ENCODE measurements at places on chromosomes 13 and 19.

GRCh38 chr19:49148784-49149651 is 6.2 kb downstream of the HRC start:
- DNase-seq: peak; percentile 97

GRCh38 chr13:20132052-20132634 is 28.7 kb downstream of the GJA3 start:
- DNase-seq: no peak

DNA sequence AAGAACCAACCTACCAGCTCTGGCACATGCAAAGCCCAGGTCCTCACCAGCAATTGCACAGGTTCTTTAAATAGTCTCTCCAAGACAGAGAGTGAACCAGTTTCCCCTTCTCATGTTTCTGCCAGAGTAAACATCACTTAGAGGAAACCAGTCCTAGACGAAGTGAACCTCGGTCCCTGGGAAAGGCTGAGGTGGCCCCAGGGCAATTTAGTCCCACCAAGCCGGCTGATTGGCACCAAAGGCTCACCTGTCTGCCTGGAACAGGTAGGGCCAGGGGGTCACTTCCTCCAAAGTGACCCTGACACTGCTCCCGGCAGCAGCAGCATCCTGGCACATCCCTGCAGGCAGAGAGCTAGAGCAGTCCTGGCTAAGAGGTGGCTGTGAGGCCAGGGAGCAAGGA is 122.9 kb upstream of the ZNF507 start:
- no peak for DNase-seq

DNA sequence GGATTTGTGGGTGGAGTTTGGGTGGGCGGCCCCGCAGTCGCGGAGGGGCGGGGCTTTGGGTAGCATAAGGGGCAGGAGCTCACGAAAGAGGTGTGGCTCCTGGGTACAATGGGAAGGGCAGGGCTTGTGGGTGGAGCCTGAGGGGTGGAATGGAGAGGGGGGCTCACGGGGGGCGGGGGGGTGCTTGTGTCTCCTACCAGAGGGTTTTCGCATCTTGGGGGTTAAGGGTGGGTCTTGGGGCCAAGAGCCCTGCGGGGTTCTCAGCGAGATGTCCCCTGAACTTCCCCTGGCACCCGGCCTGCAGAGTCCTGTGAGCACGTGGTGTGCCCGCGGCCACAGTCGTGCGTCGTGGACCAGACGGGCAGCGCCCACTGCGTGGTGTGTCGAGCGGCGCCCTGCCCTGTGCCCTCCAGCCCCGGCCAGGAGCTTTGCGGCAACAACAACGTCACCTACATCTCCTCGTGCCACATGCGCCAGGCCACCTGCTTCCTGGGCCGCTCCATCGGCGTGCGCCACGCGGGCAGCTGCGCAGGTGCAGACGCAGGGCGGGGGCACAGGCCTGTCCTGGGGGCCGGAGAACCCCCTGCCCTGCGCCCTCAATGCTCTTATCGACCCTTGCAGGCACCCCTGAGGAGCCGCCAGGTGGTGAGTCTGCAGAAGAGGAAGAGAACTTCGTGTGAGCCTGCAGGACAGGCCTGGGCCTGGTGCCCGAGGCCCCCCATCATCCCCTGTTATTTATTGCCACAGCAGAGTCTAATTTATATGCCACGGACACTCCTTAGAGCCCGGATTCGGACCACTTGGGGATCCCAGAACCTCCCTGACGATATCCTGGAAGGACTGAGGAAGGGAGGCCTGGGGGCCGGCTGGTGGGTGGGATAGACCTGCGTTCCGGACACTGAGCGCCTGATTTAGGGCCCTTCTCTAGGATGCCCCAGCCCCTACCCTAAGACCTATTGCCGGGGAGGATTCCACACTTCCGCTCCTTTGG is 5.1 kb downstream of the FSTL3 start:
- no peak for DNase-seq

GRCh38 chr19:1065606-1066109 is 1.3 kb upstream of the ARHGAP45 start:
- no peak for DNase-seq

GRCh38 chr13:108407495-108407894 is 138.0 kb downstream of the TNFSF13B start:
- DNase-seq: no peak

DNA sequence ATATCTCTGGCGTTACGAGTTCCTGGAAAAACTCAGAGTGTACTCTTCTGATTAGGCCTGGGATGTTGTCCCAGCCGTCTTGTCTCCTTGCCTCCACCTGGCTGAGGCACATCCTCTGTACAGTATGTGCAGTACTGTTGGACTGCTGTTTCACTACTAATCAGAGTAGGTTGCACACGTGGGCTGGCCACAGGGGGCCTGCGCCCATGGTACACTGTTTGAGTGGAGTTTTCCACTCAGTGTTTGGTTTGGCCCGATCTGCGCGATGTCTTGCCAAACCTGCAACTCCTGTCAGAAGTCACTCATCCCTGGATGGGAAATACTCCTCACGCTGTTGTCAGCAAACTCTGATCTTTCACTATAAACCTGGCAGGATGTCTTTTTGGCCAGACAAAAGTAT is 189.6 kb upstream of the CSNK1A1L start:
- DNase-seq: peak; percentile 47

DNA sequence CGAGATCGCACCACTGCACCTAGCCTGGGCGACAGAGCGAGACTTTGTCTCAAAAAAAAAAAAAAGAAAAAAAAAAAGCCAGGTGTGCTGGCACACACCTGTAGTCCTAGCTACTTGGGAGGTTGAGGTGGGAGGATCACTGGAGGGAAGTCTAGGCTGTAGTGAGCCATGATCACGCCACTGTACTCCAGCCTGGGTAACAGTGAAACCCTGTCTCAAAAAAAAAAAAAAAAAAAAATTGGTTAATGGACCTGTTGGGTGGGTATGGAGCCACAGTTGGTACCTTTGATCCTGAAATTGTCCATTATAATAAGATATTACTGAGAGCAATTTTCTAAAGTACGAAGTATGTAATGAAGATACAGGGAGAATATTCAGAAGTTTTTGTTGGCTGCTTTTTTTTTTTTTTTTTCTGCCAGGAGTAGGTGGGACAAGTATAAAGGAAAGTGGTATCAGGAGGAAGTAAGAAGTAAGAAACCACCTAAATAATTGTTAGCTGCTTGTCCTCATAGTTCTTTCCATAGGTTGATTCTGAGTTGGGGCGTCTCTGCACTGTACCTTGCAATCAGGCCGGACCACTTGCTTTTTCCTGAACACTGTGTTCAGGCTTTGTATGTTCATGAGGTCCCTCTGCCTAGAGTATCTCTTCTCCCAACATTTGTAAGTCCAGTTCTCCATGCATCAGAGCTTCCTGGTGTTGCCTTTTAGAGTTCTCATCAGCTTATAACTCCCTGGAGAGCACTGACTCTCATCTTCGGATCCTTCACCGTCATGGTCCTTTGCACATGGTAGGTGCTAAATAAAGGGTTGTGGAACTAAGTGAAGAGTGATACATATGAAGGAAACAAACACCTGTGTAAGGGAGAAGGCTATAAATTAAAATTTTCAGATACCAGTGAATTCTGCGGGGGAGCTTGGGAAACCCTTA is 31.7 kb downstream of the ARHGAP35 start:
- DNase-seq: no peak

GRCh38 chr19:28961772-28962500 is 251.0 kb downstream of the UQCRFS1 start:
- DNase-seq: no peak

DNA sequence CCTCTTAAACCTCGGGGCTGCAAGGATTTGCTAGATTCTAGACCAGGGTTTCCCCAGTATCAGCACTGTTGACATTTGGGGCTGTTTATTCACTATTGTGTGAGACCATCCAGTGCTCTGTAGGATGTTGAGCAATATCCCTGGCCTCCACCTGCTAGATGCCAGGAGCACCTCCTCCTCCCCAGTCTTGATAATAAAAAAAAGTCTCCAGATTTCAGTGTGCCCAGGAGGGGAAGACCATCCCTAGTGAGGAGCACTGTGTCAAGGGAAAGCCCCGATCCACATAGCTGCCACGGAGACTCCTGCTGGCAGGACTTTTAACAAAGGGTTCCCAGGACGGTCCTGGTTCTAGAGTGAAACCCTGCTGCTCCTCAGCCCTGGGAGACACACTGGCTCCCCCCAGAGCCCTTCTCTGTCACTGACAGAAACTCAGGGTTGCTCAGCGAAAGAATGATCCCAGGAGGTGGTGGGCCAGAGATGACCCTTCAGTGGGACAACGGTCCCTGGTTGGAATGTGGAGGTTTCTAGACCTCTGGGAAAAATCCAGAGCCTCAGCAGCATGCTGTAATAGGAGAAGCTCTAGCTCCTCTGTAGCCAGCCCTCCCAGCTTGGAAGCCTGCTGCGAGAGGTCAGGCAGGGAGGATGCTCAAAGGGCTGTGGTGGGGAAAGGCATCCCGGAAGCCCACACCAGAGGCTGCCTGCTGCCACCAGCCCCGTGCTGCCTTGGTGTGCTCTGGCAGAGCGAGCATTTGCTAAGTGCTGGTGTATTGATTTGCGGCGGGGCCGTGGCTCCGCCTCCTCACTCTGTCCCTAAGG is 20.3 kb downstream of the LYL1 start:
- no peak for DNase-seq

DNA sequence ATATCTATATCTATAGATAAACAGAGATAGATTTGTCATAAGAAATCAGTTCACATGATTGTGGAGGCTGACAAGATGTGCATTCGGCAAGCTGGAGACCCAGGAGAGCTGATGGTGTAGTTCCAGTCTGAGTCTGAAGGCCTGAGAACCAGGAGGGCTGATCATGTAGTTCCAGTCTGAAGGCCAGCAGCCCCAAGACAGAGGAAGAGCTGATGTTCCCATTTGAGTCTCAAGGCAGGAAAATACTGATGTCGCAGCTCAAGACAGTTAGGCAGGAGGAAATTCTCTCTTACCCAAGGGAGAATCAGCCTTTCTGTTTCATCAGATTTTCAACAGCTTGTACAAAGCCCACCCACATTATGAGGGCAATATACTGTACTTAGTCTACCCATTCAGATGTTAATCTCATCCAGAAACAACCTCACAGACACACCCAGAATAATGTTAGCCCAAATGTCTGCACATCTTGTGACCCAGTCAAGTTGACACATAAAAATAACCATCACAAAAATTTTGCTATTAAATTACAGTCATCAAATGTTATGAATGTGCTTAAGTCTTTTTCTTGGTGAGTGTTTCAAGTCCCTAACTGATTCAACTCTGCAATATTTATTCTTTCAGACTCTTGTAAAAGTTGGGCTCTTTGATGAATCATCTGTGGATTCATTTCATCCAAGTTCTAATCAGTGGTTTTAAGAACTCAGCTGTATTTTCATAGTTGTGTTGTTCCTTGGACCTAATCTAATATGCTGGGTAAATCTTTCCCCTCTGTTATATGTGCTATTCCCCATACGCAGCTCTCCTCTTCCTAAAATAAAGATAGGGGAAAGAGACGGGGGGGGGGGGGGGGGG is 22.7 kb upstream of the LRCH1 start:
- no peak for DNase-seq

- no peak for DNase-seq
Measured at GRCh38 chr13:112242777-112243176, 133.4 kb upstream of the SPACA7 start.

DNA sequence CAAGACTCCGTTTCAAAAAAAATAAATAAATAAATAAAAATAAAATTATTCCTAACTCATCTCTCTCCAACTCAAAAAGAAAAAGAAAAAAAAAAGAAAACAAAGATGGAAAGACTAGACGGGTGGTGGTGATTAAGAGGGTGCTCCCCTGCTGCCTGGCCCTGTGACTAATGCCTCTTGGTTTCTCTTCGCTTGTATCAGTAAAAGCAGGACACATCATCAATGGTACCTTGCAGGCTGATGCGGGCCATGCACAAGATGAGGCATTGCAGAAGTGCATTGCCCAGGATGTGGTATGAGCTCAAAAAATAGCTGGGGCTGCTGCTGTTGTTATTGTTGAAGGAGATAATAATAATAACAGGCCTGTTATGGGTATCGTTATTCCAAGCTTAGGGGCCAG is 14.6 kb downstream of the ACER1 start:
- DNase-seq: peak; percentile 30

DNA sequence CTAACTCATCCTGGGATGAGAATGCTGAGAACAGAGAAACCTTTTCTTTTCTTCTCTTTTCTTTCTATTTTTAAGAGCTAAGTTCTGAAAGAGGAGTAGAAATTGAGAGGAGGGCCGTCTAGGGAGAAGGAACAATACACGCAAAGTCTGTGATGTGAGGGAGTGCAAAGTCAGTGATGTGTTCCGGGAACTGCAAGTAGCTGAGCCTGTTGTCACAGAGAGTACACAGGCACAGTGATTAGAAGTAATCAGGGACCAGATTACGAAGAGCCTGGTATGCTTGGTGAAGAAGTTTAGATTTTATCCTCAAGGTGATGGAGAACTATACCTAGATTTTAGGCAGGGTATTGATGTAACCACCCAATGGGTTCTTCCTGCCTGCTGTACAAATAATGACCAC is 32.0 kb upstream of the CXCL17 start:
- no peak for DNase-seq

DNA sequence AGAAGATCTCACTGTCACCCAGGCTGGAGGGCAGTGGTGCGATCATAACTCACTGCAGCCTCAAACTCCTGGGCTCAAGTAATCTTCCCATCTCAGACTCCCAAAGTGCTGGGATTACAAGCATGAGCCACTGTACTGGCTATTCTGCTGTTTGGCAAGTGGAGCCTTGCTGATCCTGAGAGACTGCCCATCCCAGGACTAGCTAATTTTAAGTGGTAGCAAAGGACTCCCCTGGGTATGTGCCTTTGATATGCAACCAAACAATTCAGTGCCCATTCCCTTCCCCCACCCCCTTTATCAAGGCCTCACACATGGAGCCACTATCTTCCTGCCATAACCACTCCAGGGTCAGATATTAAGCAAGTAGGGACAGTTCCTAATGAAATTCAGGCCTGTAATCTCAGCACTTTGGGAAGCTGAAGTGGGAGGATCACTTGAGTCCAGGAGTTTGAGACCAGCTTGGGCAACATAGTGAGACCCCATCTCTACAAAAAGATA is 17.0 kb upstream of the ZNF460 start:
- DNase-seq: no peak

GRCh38 chr13:77883328-77883727 is 35.3 kb downstream of the EDNRB start:
- DNase-seq: no peak

DNA sequence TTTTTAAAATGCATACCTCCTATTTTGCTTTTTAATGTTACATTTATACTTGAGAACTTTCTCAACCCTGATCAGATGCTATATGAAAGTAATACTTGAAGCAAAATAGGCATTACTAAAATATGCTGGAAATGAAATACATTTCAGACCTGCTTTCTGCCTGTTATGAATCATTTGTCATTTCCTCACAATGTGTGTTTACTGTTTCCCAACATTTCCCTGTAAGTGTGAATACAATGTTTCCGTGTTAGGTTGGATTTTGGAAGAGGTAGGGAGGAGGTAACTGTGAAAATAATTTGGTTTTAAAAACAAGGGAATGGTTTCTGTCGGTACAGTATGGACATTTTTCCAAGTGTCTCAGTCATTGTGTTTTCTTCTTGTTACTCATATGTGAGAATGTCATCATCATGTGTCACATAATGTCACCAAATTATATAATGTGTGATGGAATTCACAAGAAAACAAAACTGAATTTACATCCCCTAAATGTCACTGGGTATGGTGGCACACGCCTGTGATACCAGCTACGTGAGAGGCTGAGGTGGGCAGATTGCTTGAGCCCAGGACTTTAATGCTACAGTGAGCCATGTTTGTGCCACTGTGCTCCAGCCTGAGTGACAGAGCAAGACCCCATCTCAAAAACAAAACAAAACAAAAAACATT is 43.0 kb downstream of the ZAR1L start:
- no peak for DNase-seq

GRCh38 chr19:55465460-55466240 is 1.1 kb upstream of the C19orf85 start:
- no peak for DNase-seq

- no peak for DNase-seq
Measured at GRCh38 chr13:38730332-38730731, 43.5 kb downstream of the FREM2 start.
